ENCODE measurements at places on chromosomes 2 and 18.

- no peak for DNase-seq
Observed at GRCh38 chr18:58284699-58285448, 240.8 kb downstream of the NEDD4L start.

DNA sequence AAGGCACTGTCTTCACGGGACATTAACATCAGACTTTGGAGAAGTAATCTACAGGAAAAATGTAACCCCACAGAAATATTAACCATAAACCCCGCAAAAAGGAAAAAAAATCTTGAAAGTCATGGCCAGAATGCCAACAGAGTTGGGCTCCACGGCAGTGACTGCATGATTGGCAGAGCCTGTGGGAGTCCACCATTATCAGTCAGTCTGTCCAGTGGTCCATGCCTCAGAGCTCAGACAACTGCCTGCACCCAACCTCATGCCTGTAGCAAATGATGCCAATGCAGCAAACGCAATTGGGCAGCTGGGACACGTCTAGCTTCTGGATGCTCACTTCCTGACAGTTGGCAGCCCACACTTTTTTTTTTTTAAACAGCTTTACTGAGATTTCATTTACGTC, 5.1 kb upstream of the PPIG start:
- DNase-seq, result no peak

GRCh38 chr2:2173633-2174032, 157.4 kb downstream of the MYT1L start:
- no peak for DNase-seq

GRCh38 chr18:33074125-33074524, 301.3 kb upstream of the KLHL14 start:
- no peak for DNase-seq

DNA sequence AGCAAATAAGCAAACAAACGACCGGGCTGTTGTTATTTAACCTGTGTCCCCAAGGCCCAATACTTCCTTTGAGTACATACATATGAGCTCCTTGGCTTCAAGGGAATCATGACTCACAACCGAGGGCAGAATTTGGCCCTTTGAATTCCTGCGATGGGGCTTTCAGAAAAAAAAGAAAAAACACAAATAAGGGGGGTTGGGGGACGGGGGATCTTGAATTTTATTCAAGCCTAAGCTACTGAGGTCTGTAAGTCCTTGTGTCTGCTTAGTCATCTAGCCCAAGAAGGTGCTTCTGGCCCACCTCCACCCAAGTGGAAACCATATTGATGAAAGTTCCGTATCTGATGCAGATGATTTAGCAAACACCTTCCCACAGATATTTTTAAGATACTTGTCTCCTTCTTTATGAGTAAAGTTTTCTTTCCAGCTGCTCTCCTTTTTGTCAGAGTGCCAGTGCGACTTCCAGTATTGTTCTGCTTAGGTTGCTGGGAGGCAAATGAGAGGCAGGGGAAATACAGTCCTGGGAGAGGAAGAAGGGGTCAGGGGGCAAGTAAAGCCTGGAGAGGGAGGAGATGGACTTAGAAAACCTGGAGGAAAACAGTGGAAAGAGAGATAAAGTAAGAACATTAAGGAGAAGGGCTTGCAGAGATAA, 169.6 kb downstream of the ZEB2 start:
- DNase-seq, result no peak

DNA sequence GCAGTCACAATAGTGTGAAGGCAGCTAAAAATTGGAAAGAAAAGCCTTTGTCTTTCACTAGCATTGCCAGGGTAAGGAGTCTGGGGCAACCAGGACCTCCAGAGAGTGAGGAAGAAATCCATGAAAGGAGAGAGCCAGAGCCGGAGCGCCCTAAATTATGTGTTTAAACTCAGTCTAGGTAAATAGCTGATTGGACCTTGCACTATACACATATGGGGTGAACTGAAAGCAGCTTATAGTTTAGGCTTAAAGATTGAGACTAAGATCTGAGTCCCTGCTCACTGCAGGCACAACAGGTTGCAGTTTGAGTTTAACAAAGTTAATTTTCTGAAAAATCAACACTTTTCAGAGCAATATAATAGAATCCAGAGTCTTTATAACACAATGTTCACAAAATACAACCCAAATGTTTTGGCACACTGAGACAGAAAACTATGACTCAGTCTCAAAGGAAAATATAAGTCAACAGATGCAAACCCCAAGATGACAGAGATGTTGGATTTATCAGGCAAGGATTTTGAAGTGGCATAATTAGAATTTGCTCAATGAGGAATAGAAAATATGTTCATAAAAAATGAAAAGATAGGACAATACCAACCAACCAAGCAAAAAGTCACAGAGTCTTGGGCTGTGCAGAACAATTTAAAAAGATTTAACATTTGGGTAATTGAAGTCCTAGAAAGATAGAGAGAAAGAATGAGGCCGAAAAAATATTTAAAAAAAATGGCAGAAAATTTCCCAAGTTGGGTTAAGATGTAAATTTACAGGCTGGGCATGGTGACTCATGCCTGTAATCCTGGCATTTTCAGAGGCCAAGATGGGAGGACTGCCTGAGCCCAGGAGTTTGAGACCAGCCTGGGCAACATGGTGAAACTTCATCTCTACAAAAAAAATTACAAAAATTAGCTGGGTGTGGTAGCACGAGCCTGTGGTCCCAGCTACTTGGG, 39.6 kb downstream of the DOK1 start:
- no peak for DNase-seq

DNA sequence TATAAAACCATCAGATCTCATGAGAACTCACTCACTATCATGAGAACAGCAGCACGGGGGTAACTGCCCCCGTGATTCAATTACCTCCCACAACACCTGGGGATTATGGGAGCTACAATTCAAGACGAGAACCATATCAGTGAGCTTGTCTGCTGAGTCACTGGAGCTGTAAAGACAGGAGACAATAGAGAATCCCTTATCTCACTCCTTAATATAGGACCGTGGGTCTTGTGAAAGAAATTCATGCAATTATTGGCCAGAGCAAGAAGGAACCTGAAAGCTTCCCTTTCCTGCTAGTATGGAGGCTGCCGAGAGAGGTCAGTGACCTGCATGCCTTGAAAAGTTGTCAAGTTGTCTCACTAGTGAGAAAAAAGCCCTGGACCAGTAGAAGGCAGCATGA, 9.5 kb upstream of the TNFAIP6 start:
- DNase-seq, result no peak

DNA sequence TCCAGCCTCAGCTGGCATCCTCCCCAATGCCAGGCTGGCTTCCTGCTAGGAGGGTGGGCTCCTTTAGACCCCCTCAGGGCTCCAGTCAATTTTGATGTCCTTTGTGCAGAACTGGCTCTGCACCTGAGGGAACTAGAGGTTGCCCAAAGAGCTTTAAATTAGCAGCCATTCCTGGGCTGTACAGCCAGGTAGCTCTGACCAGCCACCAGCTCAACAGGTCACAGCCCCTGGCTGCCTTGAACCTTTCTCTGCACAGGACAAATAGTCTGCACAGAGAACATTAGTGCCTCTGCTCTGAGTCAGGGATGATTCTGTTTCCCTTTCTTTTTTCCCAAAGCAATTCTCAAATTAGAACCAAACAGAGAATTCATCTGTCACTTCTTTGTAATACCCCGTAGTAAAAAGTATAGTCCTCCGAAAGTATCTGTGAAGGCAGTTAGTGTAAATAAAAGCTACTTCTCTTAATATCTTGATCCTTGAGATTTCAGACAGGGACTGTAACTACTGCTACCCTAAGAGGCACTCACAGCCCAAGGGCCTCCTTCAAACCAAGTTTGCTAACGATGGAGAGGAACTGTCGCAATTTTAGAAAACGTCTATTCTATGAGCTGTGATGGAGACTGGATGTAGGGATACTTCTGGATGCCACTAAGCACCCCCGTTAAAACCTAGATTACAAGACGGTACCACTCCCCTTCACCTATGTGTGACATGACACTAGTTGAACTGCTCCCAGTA, 3.0 kb downstream of the TTC32 start:
- no peak for DNase-seq

- DNase-seq, result no peak
Observed at GRCh38 chr18:76388261-76388660, 106.8 kb downstream of the ZNF516 start.

DNA sequence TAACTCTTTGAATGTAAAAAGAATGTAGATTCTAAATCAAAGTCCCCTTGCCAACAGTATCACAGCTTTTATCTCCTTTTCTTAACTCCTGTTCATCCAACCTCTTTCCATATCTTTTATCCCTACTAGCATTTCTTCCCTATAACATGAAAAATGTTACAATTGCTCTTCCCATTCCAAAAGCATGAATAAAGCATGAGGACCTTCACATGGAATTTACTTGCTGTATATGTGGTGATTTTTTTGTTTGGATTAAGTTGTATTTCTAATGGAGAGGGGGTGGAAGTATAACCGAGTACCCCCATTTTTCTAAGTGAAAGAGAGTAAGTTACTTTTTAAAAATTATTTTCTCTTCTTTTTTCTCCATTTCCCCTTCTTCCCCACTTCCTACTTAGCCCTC, 94.9 kb upstream of the RBBP8 start:
- DNase-seq, result no peak

DNA sequence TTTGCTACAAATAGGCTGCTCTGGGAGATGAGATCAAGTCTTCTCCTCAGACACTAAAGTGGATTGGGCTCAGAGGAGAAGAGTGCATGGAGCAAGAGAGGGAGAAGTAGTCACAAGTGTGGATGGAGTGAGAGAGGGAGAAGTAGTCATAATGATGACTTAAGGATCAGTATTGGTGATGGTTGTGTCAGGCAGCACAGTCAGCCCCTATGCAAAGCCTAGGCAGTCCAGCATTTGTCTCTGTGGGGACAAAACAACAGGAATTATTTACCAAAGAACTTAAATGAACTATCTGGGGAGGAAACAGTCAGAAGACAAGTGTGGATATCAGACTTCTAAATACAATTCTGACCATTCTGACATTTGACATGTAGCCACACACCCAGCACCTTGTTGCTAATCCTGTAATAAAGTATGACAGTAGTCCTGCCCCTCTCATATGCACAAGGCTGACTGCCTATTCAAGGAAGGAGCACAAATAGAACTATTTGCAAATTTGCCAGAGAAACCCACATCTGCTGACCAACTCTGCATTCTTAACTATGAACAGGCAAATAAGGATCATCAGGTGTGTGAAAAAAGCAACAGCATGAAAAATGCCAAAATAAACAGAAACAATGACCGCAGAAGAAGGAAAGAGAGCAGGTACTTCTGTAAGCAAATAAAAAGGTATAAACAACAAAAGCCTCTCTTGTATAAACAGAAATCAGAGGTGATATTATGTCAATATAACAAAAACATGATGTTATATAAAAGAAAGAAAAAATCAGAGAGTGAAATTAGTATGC, 1597.9 kb upstream of the ACVR2A start:
- no peak for DNase-seq

GRCh38 chr18:79914614-79915160, 36.8 kb downstream of the SLC66A2 start:
- DNase-seq, result no peak

DNA sequence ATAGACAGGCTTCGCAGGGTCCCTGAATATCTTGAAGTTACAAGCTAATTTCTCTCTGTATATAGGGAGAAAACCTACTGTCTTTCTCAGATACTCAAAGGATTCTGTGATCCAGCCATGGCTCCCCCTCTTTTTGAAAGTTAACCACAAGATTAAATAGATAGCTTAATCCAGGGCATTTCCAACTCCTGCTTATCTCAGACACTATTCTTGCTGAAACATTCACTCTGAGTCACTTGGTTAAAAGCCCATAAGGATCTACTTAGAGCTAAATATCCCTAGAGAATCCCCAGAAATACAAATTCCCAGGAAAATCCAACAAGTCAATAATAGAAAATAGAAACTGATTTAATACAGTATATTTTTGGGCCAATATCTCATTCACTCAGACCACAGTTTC, 179.1 kb upstream of the LYPD1 start:
- DNase-seq, result no peak

DNA sequence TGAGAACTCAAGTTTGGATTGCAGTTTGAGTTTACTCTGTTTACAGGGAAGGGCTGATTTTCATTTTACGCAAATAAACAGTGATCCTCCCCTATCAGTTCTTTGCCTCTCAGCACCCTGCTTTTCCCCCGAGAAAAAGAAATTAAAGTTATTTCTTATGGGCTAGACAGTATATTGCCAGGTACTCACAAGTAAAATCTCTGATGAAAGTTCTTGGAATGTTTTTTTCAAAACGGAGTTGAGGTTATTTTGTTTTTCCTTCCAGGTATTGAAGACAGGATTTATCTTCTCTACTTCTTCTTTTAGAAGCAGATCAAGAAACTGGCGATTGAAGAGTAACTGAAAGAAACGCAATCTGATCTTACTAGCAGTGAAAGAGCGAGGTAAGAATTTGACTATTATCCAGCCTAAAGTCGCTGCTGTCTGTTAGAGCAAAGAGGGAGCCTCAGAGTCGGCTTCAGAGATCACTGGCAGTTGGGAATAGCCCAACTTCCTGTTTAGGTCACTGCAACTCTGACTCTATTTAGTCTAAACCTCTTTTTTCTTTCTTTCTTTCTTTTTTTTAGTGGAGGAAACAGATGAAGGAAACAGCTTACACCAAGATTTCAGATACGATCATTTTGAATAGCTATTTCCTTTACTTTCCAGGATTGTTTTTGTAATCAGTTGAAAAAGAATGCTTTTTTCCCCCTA, at the start of gene TFPI:
Gene TFPI (minus strand): TSS at position 425 of the 693 bp plus-strand sequence. CDS start 50,667 bp downstream, outside the sequence.
- no peak for DNase-seq

DNA sequence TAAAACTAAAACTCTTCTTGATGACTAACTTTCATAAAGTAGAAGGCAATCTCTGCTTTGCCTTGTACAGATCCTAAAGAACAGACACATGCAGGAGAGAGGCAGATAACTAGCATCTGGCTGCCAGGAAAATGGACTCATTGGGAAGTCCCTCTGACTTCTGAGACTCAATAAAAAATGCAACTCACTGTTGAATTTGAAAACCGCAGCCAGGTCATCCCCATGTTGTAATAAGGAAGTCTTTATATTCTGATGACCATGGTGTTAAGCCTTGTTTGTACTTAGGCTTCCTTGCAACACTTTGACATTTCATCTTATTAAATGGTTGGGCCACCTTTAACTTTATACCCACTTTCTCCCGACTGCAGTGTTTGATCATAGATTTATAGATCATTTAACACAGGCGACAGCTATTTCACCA, 375.1 kb upstream of the KCNH7 start:
- no peak for DNase-seq

DNA sequence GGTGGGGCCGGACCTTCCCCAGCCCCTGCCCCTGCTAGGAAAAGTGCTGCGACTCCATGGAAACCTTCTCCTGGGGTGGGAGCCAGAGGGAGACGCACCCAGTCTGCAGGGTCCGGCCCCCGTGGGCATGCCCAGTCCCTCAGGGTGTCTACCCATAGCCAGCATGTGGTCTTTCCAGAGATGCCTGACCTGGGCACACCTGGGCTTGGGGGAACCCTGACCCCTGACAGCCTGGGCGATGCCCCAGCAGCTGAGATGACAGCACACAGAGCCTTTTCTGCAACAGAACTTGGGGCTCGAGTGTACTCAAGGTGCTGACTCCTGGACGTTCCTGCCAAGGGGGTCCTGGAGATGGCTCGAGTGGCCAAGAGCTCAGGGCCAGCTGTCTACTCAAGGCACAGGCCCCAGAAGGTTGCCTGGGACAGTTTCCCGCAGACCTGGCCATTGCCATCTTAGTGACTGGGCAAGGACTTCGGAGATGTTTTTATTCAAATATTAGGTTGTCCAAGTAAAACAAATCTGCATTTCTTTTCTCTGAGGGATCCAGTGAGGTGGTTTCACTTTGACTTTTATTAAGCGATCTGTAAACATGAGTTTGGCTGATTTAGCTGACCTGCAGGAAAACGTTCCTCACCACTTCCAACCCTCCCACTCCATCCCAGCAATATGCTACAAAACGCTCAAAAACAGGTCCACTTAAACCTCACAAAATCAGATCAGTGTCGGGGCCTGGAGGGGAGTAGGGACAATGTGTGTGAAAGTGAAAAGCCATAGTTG, 228.0 kb downstream of the EIPR1 start:
- DNase-seq, result no peak

All from cerebellar nuclear complex (tissue), 1 donor.